ENCODE measurements at places on chromosomes 2 and 18.

DNA sequence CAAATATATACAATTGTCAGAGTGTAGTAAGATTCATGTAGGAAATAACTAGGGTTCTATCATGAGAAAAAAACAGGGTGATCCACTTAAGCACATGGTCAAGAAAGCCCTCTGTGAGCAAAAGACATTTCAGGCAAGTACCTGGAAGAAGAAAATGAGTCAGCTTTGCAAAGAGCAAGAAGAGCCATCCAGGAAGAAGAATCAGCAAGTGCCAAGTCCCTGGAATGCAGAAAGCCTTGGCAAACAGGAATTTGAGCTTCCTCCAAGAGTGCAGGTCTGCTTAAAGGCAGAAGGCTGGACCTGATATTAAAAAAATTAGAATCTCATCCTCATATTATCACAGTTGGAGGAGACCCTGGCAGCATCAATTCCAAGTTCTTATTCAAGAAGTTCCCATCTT is 188.5 kb upstream of the CELF4 start:
- DNase-seq = no peak

DNA sequence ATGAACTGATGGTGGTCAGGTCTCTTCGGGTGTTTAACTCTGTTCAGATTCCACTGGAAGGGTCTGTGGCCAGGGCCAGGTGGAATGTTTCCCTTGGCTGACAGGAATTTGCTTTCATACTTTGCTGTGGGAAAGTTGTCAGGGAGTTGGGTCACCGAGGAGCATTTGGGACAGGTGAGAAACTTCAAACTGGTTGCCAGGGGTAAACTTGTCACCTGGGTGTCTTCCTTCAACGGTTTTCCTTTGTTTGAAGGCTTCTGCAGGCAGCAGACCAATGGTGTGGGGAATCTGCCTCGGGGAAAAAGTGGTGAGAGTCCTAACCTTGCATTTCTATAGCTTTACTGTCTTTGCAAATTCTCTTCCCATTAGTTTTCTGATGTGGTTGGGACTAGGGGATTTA is 92.2 kb downstream of the TGFA start:
- DNase-seq = no peak

- no peak for DNase-seq
Measured at GRCh38 chr2:217293046-217293445, 433.2 kb upstream of the TNP1 start.

- peak; percentile 31 for DNase-seq
Measured at GRCh38 chr2:96962567-96963203, 23.7 kb downstream of the FAM178B start.

DNA sequence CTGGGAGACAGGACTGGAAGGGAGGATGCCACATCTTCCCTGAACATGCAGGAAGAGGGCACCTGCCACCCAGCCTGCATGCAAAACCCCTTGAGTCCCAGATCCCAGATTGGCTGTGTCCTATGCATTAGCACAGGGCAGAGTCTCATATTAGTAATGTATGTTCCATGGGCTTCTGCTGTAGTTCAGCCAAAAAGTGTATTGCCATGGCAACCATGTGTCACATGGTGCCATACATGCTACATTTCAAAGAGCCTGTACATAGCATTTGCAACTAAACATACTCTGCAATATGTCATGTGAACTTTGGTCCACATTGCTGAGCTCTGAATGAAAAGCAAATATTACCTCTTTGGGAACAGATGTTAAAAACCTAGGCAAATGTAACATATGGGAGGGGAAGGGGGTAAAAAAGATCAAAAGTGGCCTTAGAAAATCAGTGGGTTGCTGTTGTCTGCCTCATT is 78.4 kb downstream of the DPP4 start:
- DNase-seq = no peak

- no peak for DNase-seq
Measured at GRCh38 chr2:66212749-66213148, 222.2 kb upstream of the MEIS1 start.
